Left kidney (tissue), 8 donors: ENCODE measurements at places on chromosomes 7 and 10.
A peak's percentile ranks its signal among the peaks of the same experiment; 100 is the strongest.

GRCh38 chr10:116163333-116164131, 109.5 kb downstream of the GFRA1 start:
- no peak for DNase-seq

GRCh38 chr7:133491201-133491691, 238.4 kb downstream of the EXOC4 start:
- DNase-seq, result no peak

GRCh38 chr7:109930049-109930448, 1160.9 kb upstream of the LRRN3 start:
- DNase-seq, result no peak

DNA sequence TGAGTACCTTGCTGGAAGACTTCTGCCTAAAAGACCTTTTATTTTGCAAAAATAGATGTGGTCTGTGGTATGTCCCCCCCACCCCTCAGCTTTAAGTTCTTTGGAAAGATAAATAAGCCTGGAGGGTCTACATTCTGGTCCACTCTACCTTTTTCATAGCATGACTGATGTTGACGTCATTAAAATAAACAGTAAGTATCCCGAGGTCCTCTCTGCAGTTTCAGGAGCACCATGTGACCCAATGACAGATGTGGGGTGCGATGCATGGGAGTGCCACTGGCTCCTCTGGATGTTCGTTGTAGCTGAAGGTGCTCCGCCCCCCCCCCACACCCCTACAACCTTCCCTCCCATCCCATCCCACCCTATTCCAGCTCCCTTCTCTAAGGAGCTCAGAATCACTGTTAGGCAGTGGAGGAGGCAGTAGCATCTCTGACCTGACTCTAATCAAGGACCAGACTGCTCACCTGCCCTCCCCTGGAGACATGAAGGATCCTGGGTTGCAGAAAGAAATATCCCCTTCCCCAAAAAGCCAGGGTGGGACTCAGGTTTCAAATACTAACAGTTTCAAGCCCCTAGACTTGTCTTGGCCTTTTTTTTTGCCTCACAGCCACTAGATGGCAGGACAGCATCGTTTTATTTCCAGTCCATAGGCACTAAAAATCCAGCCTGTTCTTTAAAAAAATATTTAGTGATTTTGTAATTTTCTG, 25.1 kb downstream of the CASP7 start:
- peak; percentile 40 for DNase-seq

GRCh38 chr10:103884681-103885139, 29.3 kb upstream of the SH3PXD2A start:
- DNase-seq, result peak; percentile 57

- DNase-seq, result no peak
Observed at GRCh38 chr7:69700331-69700730, 102.1 kb downstream of the AUTS2 start.

GRCh38 chr7:28245123-28245878, 64.7 kb upstream of the JAZF1 start:
- DNase-seq, result no peak

DNA sequence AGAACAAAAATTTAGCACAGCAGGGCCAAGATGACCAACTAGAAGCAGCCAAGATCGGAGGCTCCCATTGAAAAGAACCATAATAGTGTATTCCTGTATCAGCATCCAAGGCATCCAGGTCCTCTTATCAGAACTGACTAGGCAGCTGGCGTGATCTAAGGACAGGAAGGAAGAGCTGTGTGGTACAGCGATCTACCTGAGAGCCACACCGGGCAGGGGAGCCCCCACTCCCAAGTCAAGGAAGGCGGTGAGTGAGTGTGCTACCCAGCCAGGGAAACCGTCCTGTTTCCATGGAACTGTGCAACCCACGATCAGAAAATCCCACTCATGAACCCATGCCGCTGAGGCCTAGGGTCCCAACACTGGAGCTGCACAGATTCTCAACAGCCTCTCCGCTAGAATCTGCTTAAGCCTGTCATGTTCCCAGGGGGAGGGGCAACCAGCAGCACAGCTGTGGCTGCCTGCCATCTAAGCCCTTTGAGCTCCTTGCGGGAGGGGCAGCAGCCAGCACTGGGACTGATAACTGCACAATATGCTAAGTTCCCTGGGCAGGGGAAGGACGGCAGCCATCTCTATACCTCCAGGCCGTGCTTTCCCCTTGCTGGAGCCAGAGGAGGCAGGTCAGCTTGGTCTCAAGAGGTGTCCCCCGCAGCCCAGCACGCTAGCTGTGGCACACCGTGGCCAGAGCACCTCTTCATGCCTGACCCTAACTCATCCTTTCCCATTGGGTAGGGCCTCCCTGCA, 213.0 kb upstream of the SMIM30 start:
- no peak for DNase-seq

GRCh38 chr10:110162741-110163145, 44.7 kb upstream of the MXI1 start:
- DNase-seq, result no peak

DNA sequence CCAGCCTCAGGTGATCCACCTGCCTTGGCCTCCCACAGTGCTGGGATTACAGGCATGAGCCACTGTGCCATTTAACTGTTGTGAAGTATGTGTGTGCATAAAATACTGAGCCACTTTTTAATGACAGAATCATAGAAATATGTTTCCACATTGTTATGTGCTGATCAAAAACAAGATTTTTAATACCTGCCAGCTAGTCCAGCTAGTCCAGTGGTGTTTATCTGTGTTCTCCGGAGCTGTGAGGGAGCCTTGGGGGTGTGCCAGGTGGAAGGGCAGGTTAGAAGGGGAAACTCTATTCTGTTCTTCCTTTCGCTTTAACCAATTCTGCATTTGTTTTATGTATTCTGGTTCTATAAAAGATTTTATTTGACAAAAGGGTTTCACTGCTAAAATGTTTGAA, 7.0 kb downstream of the FAM221A start:
- DNase-seq, result no peak

GRCh38 chr7:100380196-100380595, 6.9 kb downstream of the PILRA start:
- no peak for DNase-seq

- no peak for DNase-seq
Observed at GRCh38 chr10:18261063-18261610, 120.9 kb downstream of the CACNB2 start.

GRCh38 chr7:22586786-22587140, 86.8 kb upstream of the STEAP1B start:
- no peak for DNase-seq

- no peak for DNase-seq
Observed at GRCh38 chr7:138710536-138711385, 9.6 kb upstream of the SVOPL start.

- no peak for DNase-seq
Observed at GRCh38 chr10:4532467-4532866, 293.5 kb upstream of the AKR1E2 start.

DNA sequence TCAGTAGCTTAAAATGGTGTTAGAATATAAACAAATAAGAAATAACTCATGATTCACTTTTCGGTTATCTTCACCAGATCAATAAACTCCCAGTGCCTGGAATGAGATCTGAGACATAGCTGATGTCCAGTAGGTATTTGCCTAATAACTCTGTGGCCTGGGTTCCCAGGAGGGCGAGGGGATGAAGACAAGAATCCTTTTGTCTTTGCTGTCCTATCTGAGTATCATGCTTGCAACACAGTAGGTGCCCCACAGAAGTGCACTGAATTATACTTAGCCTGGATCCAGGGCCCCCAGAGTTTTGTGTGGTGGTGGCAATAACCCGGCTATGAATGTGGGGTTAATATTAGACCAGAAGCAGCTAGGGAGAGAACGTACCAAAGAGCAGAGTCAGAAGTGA, 350.1 kb upstream of the AOAH start:
- DNase-seq, result no peak

GRCh38 chr7:104156842-104157277, 51.0 kb downstream of the ORC5 start:
- no peak for DNase-seq
